LoVo (cell line): ENCODE measurements at places on chromosomes 5 and 9.

GRCh38 chr5:10328323-10328722, 20.6 kb upstream of the CMBL start:
- no peak for DNase-seq

DNA sequence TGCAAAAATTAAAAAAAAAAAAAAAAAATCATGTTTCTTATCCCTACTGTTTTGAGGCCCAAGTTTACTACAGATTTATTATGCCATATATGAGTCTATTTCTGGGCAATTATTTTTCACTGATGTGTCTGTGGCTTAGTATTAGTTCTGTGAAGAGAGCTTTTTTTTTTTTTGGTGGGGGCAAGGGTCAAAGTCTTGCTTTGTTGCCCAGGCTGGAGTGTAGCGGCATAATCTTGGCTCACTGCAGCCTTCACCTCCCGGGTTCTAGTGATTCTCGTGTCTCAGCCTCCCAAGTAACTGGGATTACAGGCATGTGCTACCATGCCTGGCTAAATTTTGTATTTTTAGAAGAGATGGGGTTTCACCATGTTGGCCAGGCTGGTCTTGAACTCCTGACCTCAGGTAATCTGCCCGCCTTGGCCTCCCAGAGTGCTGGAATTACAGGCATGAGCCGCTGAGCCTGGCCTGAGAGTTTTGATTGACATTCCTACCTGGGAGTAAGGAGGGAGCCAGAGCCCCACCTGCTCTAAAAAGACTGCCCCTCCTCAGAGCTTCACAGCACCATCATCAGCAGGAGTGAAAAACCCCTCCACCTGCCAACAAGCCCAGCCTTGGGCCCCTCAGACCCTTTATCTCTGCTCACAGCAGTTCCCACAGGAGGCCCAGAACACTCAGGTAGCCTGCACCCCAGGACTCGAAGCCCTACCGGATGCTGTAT, 36.1 kb upstream of the JADE2 start:
- DNase-seq: no peak

- DNase-seq: no peak
These were observed 135.3 kb downstream of the HOMER1 start for GRCh38 chr5:79378510-79379186.

GRCh38 chr5:89723907-89724306, 685.6 kb downstream of the CETN3 start:
- no peak for DNase-seq
